ENCODE measurements at places on chromosomes 5 and 9.
A peak's percentile ranks its signal among the peaks of the same experiment; 100 is the strongest.

- DNase-seq, result peak; percentile 31
Measured at GRCh38 chr9:35858458-35858857, 11.7 kb downstream of the OR13J1 start.

DNA sequence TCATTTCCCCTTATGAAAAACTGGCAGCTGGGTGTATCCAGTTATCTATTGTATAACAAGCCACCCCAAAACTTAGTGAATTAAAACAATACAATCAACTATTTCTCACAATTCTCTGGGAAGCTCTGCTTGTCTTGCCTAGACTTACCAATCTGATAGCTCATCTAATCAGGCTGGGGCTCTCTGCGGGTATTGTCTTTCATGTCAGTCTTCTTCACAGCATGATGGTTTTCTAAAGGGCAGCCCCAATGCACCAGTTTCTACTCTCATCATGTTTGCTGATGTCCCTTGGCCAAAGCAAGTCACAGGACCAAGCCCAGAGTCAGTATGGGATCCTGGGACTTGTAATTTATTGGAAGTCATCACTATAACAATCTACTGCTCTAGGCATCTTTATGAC lies 433.5 kb downstream of the KIAA0825 start:
- no peak for DNase-seq

DNA sequence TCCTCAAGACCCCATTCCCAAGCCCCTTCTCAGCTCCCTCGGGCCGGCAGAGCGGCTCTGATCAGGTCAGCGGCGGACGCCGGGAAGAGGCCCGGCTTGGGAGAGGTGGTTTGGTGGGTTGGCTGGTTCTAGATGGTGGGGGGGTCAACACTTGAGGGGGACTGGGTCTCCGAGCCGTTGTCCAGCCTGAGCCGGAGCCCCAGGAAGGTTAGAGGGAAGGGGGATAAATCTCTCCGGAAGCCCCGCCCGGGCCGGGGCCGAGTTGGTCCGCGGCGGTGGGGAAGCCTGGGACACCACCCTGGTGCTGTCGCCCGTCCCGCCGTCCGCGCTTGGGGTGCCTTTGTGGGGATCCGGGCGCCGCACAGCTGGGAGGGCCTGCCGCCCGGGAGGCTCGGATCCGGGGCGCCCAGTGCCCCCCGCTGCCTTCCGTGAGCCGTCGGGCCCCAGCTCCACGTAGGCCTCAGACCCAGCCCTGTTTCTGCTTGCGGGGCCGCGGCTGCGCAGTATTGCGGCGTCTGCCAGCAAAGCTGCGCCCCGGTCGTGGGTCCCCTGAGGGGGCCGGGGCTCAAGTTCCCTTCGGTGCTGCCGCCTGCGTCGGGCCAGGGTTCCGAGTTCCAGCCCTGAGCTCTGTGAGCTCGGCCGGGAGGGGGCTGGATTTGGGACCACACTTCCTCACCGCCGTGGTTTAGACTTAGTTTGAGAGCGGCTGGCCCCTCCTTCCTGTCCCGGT lies 542 bp upstream of the TRIM52 start:
- DNase-seq, result peak; percentile 88

- DNase-seq, result no peak
Measured at GRCh38 chr5:171506951-171507350, 87.5 kb downstream of the FGF18 start.

GRCh38 chr9:16848179-16848578 lies 22.3 kb downstream of the BNC2 start:
- no peak for DNase-seq

- DNase-seq, result no peak
Measured at GRCh38 chr9:134612715-134613114, 28.9 kb upstream of the COL5A1 start.

- DNase-seq, result no peak
Measured at GRCh38 chr5:79030663-79031484, 38.6 kb downstream of the DMGDH start.

DNA sequence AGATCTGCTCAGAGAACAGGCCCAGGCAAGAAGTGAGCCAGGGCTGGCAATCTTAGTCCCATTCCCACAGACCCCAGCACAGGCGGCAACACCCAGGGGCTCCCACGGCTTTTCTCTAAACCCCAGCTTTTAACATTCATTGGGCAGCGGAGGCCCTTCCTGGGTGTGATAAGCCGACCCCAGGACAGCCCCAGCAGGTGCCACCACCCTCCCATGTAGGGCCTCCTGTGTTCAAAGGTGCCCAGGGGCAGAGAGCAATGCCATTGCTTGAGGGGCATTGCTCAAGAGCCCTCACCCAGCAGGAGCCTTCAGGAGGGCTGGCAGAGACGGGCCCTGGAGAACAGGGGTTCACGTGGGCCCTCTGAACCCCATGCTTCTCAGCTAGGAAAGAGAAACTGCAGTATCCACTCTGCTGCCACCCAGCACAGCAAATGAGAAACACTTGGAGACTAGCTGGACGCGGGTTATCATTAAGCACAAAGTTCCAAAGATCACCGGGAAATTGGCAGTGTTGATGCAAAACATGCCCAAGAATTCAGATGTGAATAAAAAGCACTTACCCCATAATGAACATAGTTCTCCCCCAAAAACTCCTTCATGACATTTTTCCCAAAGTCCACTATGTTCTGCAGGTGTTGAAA lies 13.9 kb downstream of the IPPK start:
- no peak for DNase-seq

DNA sequence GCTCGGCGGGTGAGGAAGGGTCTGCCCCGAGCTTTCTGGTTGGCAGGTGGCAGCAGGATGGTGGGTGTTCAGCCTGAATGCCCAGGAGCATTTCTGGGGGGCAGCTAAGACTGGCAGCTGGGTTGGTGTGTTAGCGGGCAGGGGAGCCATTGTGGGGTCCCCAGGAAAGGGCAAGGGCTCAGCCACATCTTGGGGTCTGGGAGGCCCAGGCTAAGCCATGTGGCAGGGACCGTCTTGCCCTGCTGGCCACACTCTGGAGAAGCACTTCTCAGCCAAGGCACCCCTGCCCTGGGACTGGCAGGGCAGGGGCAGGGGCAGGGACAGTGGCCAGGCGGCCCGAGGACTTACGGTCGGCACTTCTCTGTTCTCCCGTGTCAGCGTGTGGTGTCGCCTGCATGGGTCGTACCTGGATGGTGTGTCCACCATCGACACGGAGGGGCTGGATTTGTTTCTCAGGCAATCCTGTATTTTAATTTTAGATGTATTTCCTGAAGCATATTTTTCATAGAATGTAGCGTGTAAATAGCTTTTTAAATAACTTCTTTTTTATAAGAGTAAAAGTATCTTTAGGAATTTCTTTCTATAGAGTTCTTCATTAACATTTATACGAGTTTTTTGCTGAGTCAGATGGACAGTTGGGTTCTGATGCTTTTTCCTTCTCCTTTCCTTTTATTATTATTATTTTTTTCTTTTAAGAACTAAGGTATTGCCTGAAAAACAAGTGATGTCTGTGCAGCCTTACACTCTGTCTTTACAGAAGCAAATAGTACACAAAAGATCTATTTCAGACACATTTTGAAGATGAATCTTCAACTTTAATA lies 102.0 kb downstream of the PHF2 start:
- DNase-seq, result no peak

DNA sequence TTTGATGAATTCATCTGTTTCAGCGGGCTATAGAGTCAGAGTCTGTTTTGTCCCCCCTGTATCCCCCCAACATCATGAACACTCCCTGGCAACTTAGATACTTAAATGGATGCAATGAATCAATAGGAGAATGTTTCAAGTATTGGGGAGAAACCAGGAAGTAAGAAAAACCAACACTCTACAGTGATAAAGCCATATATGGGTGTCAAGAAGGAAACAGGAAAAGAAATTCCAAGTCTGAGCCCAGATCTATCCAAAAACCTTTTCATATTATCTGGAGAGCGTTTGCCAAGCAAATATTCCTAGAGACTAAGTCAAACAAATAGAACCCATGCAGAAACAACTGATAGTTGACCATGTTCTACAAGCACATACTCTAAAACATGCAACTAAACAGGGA lies 2.3 kb upstream of the GNAQ start:
- no peak for DNase-seq

GRCh38 chr5:149387982-149388381 lies 8.9 kb upstream of the IL17B start:
- DNase-seq, result no peak

GRCh38 chr5:10631316-10631996 lies 67.6 kb downstream of the ANKRD33B start:
- DNase-seq, result no peak

DNA sequence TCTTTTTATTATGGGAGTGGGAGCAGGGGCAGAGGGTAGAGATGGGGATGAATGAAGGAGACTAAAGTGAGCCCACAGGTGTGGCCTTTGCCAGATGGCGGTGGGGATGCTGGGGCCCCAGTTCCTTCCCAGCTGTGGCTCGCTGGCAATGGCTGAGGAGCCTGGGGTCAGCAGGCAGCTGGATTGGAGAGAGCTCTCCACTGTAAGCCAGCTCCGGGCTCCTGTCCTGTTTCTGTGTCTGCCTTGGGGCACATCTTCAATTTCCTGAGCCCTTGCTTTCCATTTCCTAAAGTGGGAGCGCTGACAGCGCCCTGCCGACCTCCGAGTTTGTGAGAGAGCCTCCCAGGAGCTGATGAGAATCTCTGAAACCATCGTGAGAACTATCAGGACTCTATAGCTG lies 75.6 kb upstream of the SPRY4 start:
- no peak for DNase-seq

DNA sequence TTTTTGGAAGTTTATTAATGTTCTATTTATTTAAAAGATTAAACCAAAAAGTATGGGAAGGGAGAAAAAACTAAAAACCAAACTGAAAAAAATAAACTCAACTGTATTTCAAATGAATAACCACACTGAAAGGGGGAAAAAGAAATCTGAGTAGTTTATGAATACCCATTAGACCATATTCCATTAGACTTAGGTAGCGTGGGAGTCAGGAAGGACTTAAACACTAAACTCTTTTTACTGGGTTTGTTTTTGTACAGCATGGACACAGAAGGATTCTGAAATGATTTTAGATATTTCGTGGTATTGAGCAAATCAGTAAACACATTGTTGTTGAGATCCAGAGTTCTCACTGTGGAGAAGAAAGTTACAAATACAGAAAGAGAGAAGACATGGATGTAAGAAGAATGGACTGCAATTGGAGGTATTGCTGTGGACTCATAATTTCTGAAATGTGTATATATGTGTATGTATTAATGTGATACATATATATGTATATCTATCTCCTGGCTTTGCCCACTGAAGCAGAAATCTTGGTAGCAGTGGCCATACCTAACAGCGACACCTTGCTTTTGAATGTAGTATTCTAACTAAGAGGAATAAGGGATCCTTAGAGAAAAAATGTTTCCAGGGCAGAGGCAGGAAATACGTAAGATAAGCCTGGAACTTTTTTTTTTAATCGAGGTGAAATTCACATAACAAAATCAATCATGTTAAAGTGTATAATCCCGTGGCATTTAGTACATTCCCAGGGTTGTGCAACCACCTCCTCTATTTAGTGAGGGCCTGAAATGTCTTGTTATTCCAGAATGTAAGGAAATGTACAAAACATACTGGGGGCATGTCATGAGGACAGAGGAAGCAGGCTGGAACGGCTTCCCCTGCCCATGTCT lies 228.8 kb downstream of the SMARCA2 start:
- no peak for DNase-seq

- DNase-seq, result no peak
Measured at GRCh38 chr9:101711330-101711941, 27.0 kb downstream of the GRIN3A start.

DNA sequence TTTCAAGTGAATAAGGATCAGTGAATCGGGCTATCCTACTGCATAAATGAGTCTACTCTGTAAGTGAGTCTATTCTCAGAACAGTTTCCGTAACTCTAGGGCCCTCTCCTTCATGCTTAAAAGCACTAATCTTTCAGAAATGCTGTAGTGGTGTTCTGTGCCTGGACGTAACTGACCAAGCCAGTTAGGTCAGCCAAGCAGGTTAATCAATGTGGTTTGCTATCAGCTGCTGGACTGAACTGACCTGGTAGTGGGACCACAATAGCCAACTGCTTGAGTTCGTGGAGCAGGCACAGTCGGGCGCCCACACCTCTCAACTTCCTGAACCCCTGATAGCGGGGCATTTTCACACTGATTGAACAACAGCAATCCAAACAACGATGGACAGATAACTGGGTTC lies 6.8 kb downstream of the SLC1A3 start:
- DNase-seq, result no peak

DNA sequence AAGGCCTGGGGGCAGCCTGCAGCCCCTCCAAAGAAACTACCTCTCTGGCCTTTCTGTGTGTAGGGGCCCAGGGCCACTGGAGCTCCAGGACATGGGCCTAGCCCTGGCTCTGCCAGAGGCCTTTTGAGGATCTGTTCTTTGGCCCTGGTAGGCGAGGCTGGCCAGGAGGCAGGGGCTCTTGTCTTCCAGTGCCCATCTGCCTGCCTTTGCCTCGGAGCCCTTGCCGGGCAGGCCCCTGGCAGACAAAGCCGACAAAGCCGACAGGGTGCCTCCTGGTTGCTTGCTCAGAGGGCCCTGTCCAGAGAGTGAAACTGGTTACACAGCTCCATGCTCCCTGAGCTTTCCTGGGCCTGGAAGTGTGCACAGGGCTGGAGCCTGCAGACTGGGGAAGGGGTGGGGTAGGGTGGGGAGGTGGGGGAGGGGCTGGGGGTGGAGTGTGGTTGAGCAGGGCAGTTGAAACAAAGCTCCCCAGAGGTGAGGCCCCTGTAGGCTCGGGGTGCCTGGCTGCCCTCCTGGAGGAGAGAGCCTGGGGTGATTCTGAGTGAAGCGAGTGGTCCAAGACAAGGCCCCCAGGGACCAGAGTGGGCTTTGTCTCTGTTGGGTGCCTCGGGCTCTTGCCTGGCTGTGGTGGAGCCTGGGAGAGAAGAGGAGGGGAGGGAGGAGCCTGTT lies 29.3 kb downstream of the PTPA start:
- peak; percentile 74 for DNase-seq

- DNase-seq, result no peak
Measured at GRCh38 chr5:37435261-37435660, 56.1 kb downstream of the WDR70 start.

GRCh38 chr9:25678147-25678666 lies at the start of gene TUSC1:
Gene TUSC1 (minus strand): TSS chr9:25678444. CDS start chr9:25678312, 132 bp downstream.
- peak; percentile 89 for DNase-seq

DNA sequence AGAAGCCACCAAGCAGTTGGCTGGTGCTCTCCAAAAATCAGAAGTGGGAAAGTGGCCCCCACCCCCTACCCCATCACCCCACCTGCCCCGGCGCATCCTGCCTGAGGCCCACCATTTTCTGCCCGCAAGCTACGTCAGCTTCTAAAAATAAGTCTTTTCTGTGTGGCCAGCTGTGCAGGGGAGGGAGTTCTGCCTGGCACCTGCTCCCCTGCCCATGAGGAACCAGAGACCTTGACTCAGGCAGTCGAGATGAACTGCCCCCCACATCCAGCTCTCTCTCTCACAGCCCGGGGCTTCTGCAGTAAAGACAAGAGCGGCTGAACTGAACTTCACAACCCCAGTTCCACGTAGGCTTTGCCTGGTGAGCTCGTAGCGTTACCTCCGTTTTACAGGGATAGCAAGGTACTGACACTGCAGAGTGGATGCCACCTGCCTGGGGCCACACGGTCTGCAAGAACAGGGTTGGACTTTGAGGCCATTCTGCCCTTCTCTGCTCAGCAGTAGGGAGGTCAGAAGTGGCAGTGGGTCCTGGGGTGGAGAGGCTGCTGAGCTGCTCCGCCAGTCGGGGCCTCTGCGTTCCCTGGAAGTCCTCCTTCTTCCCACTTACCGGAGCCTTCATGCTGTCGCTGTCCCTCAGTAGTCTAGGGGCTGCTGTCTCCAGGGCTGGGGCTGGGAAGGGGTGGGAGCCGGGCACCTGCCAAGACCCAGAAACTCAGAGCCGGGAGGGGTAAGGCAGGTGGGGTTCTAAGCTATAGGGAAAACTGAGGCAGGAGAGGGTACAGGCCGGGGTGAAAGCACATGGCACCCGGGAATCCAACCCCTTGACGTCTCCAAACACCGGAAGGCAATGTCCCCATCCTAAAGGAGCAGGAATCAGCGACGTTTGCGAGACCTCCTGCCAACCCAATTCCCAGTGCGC lies 781 bp downstream of the ST6GALNAC4 start:
- DNase-seq, result no peak
